ENCODE measurements at places on chromosomes 12 and 14. TPM values are rescaled to one million over a fixed set of nuclear protein-coding genes. Genes with fewer than 3 reads are reported as not detected.

Gene CCDC38
- not detected for total RNA-seq

Gene TAS2R9
- total RNA-seq, result not detected

DNA sequence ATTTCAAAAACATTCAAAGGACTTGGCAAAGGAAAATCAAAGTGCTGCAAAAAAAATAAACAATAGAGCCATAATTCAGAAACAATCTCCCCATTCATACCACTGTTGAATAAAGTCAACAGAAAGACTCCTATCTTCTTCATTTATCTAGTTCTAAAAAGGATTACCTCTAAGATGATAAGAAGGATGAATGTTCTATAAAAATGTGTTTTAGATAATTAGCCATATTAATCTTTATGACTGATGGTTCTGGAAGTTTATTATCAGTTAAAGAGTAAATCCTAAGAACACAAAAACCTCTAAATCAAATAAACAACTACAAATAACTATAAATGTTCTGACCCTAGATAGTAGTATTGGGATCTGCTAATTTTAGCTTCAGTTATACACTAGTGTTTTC is 37.8 kb upstream of the CDKL1 start:
- DNase-seq, result no peak

- DNase-seq, result no peak
Measured at GRCh38 chr12:99119449-99119848, 474.4 kb downstream of the APAF1 start.

DNA sequence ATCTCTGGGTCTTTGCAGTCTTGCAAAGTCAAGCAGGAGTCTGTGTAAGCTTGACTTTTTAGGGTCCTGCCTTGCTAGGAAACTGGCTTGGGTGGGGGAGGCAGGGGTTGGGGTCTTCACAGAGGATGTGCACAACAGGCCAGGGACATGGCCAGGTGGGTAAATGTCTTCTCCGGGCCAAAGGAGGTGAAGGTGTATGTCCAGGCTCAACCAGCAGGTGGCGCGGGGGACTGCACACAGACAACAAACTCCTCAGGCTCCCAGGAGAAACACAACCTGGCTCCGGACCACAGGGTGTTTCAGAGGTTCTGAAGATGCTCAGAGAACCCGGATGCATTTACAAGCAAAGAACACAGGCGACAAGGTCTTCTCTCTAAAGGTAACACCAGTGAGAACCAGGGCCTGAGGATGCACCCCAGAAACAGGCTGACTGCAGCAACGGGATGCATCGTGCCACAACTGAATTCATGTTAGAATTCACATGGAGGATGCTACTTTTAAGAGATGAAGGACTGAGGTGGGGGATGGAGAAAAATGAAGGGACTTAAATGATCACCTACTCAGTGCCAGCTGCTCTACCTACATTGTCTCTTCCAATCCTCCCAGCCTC is 56.0 kb downstream of the PLEKHG3 start:
- no peak for DNase-seq

GRCh38 chr12:41634091-41634490 is 446.0 kb downstream of the PDZRN4 start:
- no peak for DNase-seq

Gene NRIP2
- total RNA-seq, result 1.3 TPM

GRCh38 chr12:50806176-50806575 is 36.5 kb upstream of the TMPRSS12 start:
- no peak for DNase-seq

DNA sequence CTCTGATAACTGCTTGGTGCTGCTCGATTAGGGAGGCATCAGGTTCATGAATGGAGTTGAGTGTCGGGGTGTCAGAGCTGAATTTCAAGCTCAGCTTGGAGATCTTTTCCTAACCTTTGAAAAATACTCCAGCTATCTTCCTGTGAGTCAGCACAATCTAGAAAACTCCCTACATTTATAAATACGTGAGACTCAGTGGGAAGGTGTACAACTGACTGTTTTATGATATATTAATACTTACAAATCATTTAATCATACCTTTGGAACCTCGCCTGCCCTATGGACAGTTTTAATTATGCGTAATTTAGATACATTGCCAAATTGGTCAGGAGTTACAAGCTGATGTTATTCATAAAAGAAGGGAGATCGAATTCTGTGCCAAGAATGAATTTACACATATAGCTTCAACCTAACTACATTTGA is 961 bp downstream of the CMAS start:
- no peak for DNase-seq

- DNase-seq, result no peak
Measured at GRCh38 chr12:131190965-131191364, 237.3 kb downstream of the ADGRD1 start.

GRCh38 chr14:62696331-62696924 is 348.8 kb downstream of the KCNH5 start:
- DNase-seq, result no peak

- DNase-seq, result no peak
Measured at GRCh38 chr12:65868133-65868705, 43.9 kb downstream of the HMGA2 start.

DNA sequence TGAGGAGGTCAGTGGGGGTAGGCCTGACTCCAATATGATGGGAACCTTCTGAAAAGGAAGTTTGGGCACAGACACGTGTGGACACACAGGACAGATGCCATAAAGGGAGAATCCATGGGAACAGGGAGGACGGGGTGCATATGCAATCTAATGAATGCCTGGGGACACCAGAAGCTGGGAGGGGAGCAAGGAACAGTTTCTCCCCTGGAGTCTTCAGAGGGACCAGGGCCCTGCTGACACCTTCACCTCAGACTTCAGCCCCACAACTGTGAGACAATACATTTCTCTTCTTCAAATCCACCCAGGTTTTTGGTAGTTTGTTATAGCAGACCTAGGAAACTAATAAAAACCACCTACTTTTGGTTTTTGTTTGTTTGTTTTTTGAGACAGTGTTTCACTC is 35.2 kb upstream of the CLIP1 start:
- peak; percentile 18 for DNase-seq

GRCh38 chr12:14577344-14577743 is 9.7 kb upstream of the PLBD1 start:
- no peak for DNase-seq

GRCh38 chr12:128513831-128514230 is 246.9 kb downstream of the TMEM132C start:
- no peak for DNase-seq

DNA sequence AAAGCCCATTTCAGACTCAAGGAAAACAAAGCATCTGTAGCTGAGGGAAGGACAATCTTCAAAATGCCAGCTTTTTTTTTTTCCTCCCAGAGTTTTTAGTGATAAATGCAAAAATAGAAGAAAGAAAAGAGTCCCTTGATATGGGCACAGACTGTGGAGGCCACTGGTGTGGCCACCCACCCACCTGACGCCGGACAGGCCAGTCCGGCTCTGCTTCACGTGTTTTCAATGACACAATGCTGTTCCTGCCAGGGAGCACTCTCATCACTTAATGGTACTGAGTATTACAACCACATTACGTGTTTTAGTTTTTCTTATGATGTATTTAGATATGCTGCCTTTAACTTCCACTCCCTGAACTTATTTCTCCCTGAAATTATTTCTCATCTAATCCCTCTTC is 155.7 kb upstream of the HIF1A start:
- no peak for DNase-seq

DNA sequence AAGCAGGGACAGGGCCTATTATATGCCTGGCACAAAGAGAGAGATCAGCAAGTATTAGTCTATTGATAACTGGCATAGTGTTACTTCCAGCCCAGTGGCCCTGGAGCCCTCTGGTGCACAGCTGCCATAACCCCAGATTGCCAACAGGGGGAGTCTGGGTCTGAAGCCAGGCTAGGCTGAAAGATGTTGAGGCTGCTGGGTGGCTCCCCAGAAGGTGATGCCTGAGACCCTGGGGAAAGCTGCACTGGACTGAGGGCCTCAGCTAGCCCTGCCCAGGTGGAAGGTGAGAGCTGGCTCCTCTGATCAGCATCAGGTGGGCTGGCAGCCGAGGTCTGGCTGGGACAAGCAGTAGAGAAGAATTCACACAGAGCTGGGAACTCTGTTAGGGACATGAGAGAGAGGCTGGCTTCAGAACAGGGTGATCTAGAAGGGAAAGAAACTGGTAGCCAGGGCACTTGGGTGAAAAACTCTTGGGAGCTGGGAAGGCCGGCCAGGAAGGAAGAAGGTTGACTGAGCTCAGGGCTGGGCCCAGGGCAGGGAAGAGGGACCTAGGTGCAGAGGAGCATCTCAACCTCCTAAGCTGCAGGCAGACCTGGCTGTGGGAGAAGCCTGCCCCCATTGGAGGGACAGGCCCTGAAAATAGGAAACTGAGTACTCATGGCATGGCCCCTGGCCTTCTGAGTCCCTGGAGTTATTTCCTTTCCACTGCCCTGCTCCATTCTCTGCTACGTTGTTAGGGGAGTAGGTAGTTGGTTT is 3.9 kb downstream of the GZMH start:
- DNase-seq, result no peak

Gene WIF1
- total RNA-seq, result 1.8 TPM

- DNase-seq, result no peak
Measured at GRCh38 chr12:38601949-38602348, 285.4 kb downstream of the ALG10B start.

DNA sequence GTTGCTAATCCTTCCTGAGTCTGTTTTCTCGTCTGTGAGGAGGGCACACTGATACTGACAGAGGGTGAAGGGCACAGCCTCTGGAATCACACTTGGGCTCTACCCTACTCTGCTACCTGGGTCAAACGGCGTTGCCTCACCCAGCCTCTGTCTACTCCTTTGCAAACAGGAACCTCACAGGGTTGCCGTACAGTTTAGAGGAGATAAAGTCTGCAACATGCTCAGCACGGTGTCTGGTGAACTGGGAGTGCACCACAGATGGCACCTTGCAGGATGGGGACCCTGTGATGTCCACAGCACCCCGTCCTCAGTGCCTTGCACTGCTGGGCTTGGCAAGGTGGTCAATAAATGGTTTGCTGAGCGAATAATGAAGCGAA is 38.3 kb downstream of the TESC start:
- DNase-seq, result no peak

DNA sequence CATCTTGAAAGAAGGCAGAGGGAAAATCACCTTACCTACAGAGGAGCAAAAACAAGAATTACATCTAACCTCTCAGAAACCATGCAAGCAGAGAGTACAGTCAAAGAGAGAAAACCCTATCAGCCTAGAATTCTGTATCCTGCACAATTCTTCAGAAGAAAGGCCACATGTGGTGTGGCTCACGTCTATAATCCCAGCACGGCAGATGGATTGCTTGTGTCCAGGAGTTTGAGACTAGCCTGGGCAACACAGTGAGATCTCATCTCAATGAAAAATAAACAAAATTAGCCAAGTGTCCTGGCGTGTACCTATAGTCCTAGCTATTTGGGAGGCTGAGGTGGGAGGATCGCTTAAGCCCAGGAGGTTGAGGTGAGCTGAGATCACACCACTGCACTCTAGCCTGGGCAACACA is 48.2 kb downstream of the ATF7 start:
- no peak for DNase-seq

Gene RPS6KA5
- 3.2 TPM for total RNA-seq

DNA sequence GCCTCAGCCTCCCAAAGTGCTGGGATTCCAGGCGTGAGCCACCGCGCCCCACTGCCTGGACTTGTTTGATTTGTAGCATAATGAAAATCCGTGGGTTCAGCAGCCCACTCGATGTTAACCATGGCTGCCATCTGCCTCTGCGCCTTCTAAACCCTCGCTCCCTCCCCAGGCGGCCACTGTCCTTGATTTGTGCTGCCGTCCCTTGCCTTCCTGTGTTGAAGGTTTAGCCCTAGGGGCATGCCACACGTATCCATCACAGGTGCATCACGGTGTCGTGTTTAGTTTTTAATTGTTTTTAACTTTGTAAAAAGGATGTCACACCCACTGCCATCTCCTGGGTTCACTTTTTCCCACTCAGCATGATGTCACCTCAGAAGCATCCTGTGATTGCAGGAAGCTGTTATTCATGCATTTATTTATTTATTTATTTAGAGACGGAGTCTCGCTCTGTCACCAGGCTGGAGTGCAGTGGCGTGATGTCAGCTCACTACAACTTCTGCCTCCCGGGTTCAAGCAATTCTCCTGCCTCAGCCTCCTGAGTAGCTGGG is 24.5 kb upstream of the ULK1 start:
- DNase-seq, result no peak

DNA sequence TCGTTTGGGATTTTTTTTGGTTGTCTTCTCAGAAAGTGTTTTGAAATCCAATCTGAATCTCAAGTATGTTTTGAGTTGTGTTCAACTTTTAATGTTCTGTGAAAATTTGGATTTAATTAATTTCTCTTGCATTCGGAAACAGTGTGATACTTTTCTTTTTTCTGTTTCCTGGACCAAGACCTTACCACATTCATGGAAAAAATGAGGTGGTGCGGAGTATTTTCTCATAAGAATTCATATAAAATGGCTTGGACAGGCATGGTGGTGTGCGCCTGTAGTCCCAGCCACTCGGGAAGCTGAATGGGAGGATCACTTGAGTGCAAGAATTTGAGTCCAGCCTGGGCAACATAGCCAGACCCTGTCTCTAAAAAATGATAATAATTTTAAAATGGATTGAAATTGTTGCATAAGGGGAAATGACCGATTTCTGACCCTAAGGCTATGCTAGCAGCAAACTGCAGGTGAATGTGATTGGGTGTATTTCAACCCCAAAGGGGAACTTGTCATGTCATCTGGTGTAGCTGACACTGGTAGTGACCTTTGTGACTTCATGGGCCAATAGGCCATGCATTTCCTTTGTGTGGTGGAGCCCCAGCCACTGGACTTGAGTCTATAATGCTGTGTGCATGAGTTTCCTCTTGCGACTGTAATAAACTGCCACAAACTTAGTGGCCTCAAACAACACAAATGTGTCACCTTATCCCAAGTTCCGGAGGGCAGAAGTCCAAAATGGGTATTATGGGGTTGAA is 123.5 kb upstream of the RFLNA start:
- DNase-seq, result no peak

GRCh38 chr12:67833602-67834001 is 155.6 kb upstream of the IFNG-AS1 start:
- DNase-seq, result no peak

Gene AKAP6
- total RNA-seq, result 1.5 TPM

Gene IL31
- total RNA-seq, result not detected

DNA sequence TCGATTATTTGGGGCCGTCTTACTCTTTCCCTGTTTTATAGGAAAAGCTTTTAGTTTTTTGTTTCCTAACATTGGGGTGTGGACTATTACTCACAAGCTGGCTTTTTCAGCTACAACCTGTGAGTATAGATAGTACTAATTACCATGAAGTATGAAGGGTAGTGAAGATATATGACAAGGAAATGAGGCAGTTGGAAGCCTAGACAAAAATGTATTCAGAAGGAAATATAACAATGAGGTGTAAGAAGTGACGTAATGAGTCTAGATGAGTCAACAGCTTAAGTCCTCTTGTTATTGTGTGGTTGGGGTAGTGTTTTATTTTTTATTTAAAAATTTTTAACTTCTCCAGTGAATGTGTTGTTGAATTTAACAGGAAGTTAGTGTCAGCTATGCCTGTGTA is 804.5 kb downstream of the NRXN3 start:
- DNase-seq, result no peak

- DNase-seq, result no peak
Measured at GRCh38 chr12:130351326-130351725, 13.6 kb downstream of the PIWIL1 start.

- DNase-seq, result peak; percentile 80
Measured at GRCh38 chr14:94363151-94363624, 25.2 kb downstream of the SERPINA1 start.

Data from mesenteric fat pad (tissue), 1 donor.